ENCODE measurements at places on chromosomes 4 and X.

DNA sequence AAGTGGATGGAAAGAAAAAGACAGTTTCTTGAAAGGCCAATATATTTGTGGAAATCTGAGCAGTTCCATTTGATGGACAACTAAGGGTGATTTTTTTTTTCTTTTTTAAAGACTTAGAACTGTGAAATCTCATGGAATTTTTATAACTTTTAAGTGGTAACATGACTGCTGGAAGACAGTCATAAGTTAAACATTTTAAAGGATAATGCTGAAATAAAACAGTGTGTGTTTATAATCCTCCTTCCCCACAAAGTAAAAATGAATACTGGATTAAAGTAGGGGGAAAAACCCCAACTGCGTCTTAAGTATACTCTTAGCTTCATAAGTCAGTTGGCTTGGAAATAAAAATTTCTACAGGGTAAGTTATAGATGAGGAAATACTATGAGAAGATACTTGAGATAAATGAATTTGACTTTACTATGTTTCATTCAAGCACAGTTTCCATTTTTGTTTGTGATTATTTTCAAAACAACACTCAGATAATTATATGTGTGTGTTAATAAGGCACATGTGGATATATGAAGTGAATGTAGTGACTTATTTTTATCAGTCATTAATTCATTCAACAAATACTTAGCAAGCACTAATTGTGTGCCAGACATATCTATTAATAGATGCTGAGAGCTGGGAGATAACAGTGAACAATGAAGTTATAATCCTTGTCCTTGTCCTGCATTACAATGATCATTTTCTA is 129.2 kb upstream of the ETNPPL start:
- DNase-seq, result no peak

- DNase-seq, result no peak
Measured at GRCh38 chrX:19958552-19959486, 32.0 kb downstream of the BCLAF3 start.

- DNase-seq, result no peak
Measured at GRCh38 chr4:118839221-118839927, 3.4 kb upstream of the SEC24D start.

- DNase-seq, result no peak
Measured at GRCh38 chr4:184424993-184425758, 49.2 kb downstream of the IRF2 start.

DNA sequence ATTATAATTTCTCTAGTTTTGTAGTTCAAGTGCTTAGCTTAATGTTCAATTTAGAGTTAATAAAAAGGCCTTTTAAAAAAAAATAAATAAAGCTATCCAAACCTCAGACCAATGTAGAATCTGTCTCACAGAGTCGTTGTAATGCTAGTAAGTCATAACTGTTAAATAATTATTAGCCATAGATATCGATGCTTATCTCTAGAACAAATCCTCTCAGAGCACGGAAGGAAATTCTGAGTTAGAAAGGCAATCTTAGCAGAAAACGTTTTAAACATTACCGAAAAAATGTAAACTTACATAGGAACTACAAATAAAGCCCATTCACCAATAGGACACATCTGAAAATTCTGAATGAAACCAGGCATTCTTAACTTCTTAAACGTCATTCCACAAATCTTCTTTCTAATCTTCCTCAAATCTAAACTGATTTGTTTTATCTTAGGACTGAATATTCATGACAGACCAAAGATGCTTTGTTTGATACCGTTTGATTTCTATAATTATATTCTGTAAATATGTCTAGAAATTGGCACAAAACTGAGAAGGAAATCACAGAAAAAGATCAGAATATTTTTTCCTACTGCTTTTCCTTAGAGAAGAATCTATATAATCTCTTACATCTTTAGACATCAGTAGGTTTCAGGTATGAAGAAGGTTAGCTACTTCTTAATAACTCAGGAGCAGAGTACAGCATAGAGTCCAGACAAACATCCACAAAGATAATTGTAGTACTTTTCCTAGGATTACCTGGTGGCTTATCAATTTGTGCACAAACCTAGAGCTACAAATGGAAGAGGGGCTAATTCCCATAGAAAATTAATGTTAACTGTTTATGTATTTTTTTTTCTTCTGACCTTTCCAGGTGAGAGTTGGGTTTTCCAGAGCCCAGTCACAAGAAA is 140.7 kb downstream of the BTC start:
- DNase-seq, result no peak

- no peak for DNase-seq
Measured at GRCh38 chr4:163303069-163303468, 29.3 kb downstream of the NPY1R start.

DNA sequence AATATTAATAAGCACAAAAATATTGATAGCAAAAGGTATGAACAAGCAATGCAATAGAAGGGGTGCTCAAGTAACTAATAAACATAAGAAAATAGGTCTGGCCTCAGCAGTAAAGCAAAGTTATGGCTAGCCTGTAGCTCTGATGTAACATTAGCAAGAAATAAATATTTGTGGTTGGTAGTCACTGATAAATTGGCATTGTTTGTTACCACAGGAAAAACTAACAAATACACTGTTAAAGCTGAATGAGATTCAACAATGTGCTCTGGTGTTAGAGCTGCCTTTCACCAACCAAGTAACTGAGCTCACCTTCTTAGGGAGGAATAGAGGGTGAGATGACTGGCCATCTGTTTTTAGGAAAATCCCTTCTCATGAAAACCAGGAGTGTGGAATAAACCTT is 71.4 kb downstream of the AREG start:
- DNase-seq, result no peak

DNA sequence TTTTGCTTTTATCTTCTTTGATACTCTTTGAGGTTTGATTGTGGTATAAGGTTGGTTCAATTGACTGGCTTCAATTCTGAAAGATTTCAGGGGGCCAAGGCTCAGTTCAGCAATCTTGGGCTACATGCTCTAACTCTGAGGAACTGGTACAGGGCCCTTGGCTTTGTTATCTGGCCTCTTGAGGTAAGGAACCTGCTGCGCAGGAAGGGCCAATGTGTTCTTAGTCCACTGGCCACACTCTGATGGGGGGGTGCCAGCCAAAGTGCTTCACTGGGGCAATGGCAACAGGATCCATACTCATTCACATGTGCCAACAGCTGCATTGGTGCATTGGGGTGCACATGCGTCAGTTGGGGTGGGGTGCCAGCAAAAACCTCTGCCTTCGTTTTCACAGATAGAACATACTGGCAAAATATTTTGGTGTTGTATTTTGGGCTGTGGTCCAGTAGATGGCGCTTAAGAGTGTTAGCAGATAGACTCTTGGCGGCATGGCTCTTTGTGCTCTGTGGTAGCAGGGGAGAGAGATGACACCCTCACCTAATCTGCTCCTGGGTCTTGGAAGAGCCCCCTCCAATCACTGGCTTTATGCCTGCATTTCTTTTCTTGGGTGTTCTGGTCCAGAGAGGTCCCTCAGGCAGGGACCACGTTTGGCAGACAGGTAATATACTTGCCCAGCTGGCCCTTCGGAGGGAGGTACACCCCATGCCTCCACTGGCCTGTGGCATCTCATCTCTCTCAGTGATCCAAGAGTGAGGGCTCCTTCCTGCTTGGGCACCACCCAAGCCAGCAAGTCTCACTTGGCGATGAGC is 42.9 kb downstream of the NDST3 start:
- DNase-seq, result no peak

GRCh38 chrX:153366119-153366518 is 32.2 kb downstream of the ZNF275 start:
- DNase-seq, result no peak

GRCh38 chr4:120443116-120443515 is 376.5 kb upstream of the MAD2L1 start:
- DNase-seq, result no peak

DNA sequence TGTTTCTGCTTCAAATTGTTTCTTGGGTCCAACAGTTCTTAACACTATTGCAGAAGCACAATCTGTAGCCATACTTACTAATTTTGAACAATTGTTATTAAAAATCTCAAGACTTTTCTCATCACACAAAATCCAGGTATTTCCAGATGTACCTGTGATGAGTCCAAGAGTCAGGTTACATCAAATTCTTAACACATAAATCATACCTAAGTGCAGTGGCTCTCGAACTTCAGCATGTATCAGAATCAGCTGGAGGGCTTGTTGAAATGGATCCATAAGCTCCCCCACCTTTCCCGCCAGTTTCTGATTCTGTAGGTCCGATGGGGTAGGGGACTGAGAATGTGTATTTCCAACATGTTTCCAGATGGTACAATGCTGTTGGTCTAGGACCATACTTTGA is 10.6 kb downstream of the FAM120C start:
- no peak for DNase-seq

GRCh38 chr4:159227378-159227777 is 124.5 kb downstream of the RAPGEF2 start:
- DNase-seq, result no peak

DNA sequence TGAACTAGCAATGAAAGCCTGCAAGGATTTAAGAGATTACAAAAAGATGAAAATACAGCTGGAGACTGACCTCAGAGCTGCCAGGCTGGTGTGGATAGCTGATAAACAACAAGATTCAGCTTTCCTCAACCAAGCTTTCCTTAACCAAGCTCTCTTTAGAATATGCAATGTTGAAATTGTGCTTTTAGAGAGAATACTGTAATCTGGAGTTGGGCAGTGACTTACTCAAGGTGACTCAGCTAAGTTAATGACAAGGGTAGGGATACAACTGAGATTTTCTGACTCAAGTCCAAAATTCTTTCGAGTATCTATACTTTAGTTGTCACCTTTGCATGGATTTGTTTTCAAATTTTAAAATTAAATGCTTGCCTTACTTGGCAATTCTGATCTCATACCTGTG is 98.0 kb downstream of the AMMECR1 start:
- DNase-seq, result no peak

DNA sequence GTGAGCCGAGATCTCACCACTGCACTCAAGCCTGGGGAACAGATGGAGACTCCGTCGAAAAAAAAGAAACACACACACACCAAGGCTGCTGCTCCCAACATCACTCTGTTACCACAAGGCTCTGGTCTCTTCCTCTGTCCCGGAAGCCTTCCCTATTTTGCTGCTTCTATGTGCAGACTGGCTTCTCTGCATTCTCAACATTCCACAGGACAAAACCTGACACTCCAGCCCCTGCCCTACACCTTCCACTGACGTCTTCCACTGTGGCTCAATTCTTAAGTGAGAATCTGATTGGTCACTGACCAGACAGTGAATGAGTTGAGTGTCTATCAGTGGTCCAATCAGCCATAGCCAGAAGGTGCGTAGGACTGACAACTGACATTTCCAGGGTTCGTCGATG is 5.9 kb downstream of the ODAPH start:
- no peak for DNase-seq

DNA sequence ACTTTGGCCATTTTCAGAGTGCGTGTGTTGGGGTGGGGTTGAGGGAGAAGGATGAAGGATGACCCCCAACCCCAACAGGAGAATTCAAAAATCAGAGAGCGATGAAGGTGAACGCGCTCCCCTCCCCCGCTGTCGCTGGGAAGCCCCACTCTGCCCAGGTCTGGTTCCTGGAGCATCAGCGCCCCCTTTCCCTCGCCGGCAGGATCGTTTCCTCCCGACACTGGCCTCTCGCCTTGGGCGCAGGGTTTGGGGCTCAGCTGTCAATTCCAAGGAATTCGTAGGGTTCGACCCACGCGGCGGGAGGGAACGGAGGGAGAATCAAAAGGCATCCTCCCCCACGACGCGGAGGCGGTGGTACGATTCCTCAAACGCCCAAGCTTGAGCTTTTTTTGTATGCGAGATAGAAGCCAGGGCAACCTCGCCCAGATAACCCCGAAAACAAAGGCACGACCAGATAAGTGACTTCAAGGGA is 1.0 kb upstream of the PDGFRA start:
- DNase-seq, result no peak

DNA sequence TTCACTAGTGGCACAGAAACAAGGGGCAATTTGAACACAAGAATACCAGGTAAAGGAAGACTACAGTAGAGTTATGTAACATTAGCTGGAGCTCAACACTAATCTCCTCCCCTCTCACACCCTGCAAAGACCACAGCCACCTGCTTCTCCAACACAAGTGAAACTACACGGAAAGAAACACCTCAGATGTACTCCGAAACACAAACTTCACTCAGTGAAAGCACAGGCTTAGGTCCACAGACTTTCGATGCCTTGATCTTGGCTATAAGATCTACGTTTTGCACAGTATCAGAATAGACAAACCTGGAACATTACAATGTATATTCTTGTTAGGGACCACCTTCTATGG is 7.6 kb downstream of the ACSL1 start:
- no peak for DNase-seq

- DNase-seq, result no peak
Measured at GRCh38 chr4:36303426-36304137, 22.2 kb downstream of the DTHD1 start.

GRCh38 chr4:13670456-13671160 is 43.1 kb upstream of the BOD1L1 start:
- DNase-seq, result no peak

GRCh38 chrX:106484233-106484632 is 127.5 kb upstream of the RADX start:
- DNase-seq, result no peak

DNA sequence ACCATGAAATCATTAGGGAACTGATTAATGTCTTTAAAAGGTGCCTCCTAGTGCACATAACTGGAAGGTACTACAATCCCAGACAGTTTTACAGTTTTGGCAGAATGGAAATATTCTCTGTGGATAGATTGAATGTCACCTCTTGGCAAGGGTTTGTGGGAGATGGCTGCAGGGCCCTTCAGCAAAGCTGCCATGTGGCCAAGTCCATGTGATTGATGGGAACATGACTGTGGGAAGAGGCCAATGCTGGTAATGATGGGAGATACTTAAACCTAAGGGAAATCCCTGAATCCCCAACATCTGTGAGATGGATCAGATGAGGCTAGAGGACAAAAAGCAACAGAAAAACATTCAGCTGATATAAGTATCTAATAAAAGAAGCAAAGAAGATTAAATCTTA is 493.7 kb downstream of the MAGEE1 start:
- no peak for DNase-seq

DNA sequence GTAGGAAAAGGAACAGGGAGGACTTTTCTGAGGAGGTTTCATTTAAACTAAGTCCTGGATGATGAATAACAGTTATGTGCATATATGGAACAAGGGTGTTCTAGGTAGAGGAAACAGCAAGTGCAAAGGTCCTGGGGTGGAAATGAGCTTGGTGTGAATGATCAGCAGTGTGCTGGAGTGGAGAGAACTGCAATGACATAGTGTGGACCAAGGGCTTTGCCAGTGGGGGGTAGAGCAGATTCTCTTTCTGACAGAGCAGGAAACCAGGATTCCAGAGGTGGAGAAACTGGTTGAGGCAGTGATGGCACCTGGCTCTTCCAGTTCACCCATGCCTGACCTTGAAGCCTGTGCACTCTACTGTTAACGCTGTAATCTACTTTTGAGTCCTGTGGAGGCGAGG is 1.7 kb downstream of the PPP1R3F start:
- DNase-seq, result no peak
